ENCODE measurements at places on chromosomes 2 and 18. TPM values are rescaled to one million over a fixed set of nuclear protein-coding genes. Genes with fewer than 3 reads are reported as not detected.

- H3K4me1 ChIP-seq, result peaks cover 7% of the 10 kb centered on the region
- peaks cover 7% of the 10 kb centered on the region for H3K27me3 ChIP-seq
- H3K27ac ChIP-seq, result no peak overlapping the region
- H3K4me3 ChIP-seq, result no peak overlapping the region
These were observed 26.4 kb downstream of the TBC1D8 start for GRCh38 chr2:101124643-101125366.

GRCh38 chr2:234951664-234952269 is at the start of gene SH3BP4:
Gene SH3BP4 (plus strand): TSS chr2:234952017. CDS start chr2:235035003, 82,986 bp downstream.
- peaks cover 4% of the 10 kb centered on the region for H3K4me1 ChIP-seq
- peaks cover 61% of the 10 kb centered on the region for H3K27me3 ChIP-seq
- no peak within 1 kb of the TSS for H3K27ac ChIP-seq
- peak; percentile 49 for DNase-seq
- H3K36me3 ChIP-seq, result no peaks in the 10 kb centered on the region
- peak within 1 kb of the TSS; percentile 66 for H3K4me3 ChIP-seq

GRCh38 chr2:76678383-76679024 is 843.7 kb downstream of the LRRTM4 start:
- no peaks in the 10 kb centered on the region for H3K4me1 ChIP-seq
- H3K27ac ChIP-seq, result no peak overlapping the region
- H3K36me3 ChIP-seq, result no peaks in the 10 kb centered on the region
- DNase-seq, result no peak

DNA sequence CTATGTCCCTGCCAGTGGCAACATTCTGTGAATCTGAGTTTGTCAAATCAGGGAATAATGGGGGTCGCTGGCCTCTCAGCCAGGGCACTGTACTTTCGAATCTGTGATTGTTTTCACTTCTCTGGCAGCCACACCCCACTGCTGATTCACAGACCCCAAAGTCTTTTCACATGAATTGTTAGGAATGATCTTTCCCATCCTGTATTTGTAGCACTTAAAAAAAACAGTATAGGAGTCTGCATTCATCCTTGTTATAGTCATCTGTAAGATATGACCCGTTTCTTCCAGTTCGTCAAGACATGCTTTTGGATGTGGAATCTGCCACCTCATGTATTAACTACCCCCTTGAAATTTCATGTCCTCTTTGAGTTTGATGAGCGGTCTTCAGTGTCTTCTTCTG is 928 bp downstream of the NAGK start:
- H3K27ac ChIP-seq, result peak overlapping the region; percentile 96
- peaks cover 16% of the 10 kb centered on the region for H3K36me3 ChIP-seq
- no peaks in the 10 kb centered on the region for H3K27me3 ChIP-seq
- peak overlapping the region; percentile 94 for H3K4me3 ChIP-seq
- DNase-seq, result no peak
- H3K4me1 ChIP-seq, result peaks cover 38% of the 10 kb centered on the region

DNA sequence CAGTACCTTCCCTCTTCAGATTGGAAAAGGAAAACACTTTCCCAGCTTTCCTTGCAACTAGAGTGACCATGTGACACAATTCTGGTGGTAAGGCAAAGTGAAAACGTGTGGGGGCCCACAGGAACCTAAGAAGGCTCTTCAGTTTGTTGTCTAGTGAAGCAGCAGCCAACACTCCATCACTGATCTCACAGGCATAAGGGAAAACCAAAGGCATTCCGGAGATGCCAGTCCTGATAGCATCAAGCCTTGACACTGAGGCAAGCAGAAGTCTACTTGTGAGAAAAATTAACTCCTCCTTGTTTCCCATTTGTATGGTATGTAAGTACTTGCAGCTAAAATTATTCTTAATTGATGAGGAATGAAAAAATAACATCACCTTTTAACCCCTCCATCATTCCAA is 88.3 kb downstream of the ETAA1 start:
- H3K27me3 ChIP-seq, result no peaks in the 10 kb centered on the region
- H3K36me3 ChIP-seq, result no peaks in the 10 kb centered on the region
- DNase-seq, result no peak
- no peak overlapping the region for H3K4me3 ChIP-seq
- H3K27ac ChIP-seq, result no peak overlapping the region

DNA sequence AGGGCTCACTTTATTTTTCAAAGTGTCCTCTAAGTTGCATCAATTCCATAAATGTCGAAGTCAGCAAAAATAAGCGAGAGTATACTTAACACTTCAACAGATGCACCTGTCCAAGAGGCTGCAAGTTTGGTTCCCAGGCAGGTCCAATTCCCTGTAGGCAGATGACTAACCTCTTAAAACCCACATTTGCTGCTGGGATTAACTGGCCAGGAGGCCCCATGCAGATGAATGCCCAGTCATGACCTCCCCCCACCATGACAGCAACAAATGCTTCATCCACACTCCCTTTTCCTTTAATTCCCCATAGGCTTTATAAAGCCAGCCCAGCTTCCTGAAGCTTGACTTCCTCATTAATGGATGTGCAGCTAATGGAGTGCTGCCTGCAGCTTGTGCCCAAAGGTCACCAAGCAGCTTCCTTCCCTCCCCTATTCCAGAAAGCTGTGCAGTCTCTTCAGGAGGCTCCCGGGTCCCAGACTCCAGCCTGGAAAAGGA is 35.7 kb downstream of the REEP1 start:
- no peaks in the 10 kb centered on the region for H3K4me1 ChIP-seq
- H3K27me3 ChIP-seq, result peaks cover 37% of the 10 kb centered on the region
- DNase-seq, result no peak
- no peaks in the 10 kb centered on the region for H3K36me3 ChIP-seq

DNA sequence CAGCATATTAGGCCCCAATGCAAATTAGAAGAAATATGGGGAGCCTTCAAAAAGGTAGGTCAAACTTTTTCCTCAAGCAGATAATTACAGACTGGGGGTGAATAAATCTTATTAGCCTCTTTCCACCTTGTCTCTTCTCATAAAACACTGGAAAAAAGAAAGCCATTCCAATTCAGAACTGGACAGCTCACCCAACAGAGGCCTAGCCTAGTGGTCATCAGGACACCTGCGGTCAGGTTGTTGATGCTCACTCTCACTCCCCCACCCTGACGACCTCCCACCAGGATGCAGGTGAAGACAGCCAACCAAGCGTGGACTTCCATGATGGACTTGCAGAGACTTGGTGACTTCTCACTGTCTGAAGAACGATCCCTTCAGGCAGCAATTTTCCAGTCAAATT is 207.1 kb downstream of the ALK start:
- no peak overlapping the region for H3K27ac ChIP-seq
- peaks cover 5% of the 10 kb centered on the region for H3K27me3 ChIP-seq
- H3K4me3 ChIP-seq, result no peak overlapping the region
- no peak for DNase-seq
- H3K4me1 ChIP-seq, result no peaks in the 10 kb centered on the region
- no peaks in the 10 kb centered on the region for H3K36me3 ChIP-seq

DNA sequence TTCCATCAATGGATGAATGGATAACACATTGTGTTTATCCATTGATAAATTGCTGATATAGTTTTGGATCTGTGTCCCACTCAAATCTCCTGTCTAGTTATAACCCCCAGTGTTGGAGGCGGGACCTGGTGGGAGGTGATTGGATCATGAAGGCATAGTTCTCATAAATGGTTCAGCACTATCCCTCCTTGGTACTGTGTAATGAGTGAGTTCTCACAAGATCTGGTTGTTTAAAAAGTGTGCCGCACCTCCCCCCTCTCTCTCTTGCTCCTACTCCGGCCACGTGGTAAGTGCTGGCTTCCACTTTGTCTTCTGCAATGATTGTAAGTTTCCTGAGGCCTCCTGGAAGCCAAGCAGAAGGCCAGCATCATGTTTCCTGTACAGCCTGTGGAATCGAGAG is 23.9 kb upstream of the SPATA3 start:
- no peak for DNase-seq
- H3K4me3 ChIP-seq, result no peak overlapping the region
- H3K27me3 ChIP-seq, result no peaks in the 10 kb centered on the region
- H3K36me3 ChIP-seq, result no peaks in the 10 kb centered on the region

DNA sequence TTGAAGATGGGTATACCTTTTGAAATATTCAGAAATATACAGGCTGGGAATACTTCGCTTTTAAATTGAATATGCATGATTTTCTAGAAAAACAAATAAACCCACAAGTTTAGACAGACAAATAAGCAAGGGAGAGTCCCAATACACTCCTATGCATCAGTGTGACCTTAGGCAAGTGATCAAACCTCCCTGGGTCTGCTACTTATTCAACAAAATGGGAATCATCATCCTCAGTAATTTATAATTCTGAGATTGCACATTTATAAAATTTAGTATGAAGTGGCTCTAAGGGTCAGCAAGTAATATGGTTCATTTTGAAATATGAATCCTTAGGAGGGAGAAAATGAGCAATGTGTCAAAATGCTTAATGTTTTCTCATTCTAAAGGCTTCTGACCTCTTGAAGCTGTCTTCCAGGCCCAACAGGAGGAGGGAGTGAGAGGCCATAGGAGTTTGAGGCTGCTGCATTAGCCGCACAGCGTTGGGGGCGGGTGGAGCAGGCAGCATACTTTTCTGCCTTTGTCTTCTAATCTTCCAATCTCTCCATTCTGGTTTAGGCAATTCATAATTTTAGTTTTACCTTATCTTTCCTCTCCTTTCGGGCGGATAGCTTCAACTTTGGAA is 155.1 kb downstream of the TRIB2 start:
- DNase-seq, result no peak

- no peaks in the 10 kb centered on the region for H3K27me3 ChIP-seq
- peak overlapping the region; percentile 91 for H3K27ac ChIP-seq
- DNase-seq, result no peak
- H3K4me3 ChIP-seq, result peak overlapping the region; percentile 88
- H3K4me1 ChIP-seq, result peaks cover 44% of the 10 kb centered on the region
These were observed 1.5 kb downstream of the ARPC2 start for GRCh38 chr2:218218268-218219185.

- DNase-seq, result no peak
- no peaks in the 10 kb centered on the region for H3K4me1 ChIP-seq
- peaks cover 19% of the 10 kb centered on the region for H3K27me3 ChIP-seq
- no peak overlapping the region for H3K27ac ChIP-seq
These were observed 27.2 kb downstream of the MSGN1 start for GRCh38 chr2:17843457-17843856.

GRCh38 chr2:165193178-165193777 is 10.6 kb downstream of the SCN3A start:
- no peak for DNase-seq
- H3K27ac ChIP-seq, result no peak overlapping the region
- no peaks in the 10 kb centered on the region for H3K36me3 ChIP-seq
- no peak overlapping the region for H3K4me3 ChIP-seq
- no peaks in the 10 kb centered on the region for H3K4me1 ChIP-seq

DNA sequence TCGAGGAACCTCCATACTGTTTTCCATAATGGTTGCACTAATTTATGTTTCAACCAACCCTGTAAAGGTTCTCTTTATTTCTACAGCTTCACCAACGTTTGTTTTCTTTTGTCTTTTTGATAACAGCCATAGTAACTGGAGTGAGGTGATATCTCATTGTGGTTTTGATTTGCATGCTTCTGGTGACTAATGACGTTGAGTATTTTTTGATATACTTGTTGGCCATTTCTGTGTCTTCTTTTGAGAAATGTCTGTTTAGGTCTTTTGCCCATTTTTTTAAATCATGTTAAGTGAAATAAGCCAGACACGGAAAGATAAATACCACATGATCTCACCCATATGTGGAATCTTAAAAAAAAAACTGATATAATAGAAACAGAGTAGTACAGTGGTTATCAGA is 74.8 kb upstream of the SMIM21 start:
- H3K4me1 ChIP-seq, result no peaks in the 10 kb centered on the region
- no peak overlapping the region for H3K4me3 ChIP-seq
- H3K27me3 ChIP-seq, result peaks cover 23% of the 10 kb centered on the region
- no peaks in the 10 kb centered on the region for H3K36me3 ChIP-seq
- H3K27ac ChIP-seq, result no peak overlapping the region

- no peaks in the 10 kb centered on the region for H3K36me3 ChIP-seq
- no peak for DNase-seq
- H3K4me1 ChIP-seq, result no peaks in the 10 kb centered on the region
- H3K27ac ChIP-seq, result no peak overlapping the region
These were observed 239.5 kb upstream of the COL3A1 start for GRCh38 chr2:188734691-188735090.

DNA sequence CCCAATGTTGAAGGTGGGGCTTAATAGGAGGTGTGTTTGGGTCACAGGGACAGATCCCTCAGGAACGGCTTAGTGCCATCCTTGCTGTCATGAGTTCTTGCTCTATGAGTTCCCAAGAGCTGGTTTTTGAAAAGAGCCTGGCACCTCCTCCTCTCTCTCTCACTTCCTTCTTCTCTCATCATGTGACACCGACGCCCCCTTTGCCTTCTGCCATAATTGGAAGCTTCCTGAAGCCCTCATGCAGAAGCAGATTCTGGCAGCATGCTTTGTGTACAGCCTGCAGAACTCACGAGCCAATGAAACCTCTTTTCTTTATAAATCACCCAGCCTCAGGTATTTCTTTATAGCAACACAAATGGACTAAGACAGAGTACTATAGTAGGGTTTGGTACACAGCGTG is 100.4 kb upstream of the SH3BP4 start:
- peaks cover 7% of the 10 kb centered on the region for H3K27me3 ChIP-seq
- no peak overlapping the region for H3K4me3 ChIP-seq
- no peak overlapping the region for H3K27ac ChIP-seq
- no peak for DNase-seq
- no peaks in the 10 kb centered on the region for H3K4me1 ChIP-seq

- H3K27ac ChIP-seq, result no peak overlapping the region
- H3K36me3 ChIP-seq, result peaks cover 10% of the 10 kb centered on the region
- DNase-seq, result no peak
- H3K4me1 ChIP-seq, result peaks cover 26% of the 10 kb centered on the region
- H3K4me3 ChIP-seq, result no peak overlapping the region
These were observed 10.1 kb downstream of the SP9 start for GRCh38 chr2:174344716-174345461.

DNA sequence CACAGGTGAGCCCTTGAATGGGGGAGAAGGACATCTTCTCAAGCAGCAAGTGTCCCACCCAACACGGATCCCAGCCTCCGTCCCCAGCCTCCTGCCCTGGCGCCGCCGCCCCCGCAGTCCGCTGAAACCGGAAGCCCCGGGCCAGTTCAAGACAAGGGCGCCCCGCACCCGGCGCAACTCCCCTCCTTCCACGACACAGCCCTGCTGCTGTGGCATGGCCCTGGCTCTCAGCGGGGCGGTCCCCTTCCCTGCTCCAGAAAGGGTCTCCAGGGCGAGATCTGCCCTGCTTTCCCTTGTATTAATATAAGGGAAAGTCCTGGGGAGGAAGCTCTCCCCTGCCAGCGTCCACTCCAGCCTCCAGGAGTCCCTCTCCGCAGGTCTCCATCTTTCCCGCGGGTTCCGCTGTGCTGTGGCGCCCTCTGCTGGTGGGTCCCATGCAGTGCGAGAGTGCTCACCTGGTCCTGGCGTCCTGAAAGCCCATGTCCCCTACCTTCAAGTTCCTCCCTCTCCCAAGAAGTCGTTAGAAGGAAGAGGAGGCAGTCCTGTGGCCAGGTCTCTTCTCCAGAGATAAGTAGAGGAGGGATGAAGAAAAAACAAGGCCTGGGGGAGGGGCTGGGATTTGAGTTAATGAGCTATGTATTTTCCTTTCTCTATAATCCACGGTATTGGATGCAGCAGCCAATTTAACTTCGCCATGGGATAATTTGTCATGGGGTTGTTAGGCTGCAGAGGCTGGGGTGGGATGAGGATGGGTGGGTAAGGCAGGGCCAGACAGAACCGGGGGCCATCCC is 176.0 kb downstream of the SMAD2 start:
- no peak overlapping the region for H3K4me3 ChIP-seq
- DNase-seq, result peak; percentile 75
- no peaks in the 10 kb centered on the region for H3K36me3 ChIP-seq
- peaks cover 6% of the 10 kb centered on the region for H3K27me3 ChIP-seq

The MTA3 gene
- 35.6 TPM for total RNA-seq

The SNTG2 gene
- 2.9 TPM for total RNA-seq

The CFC1 gene
- not detected for total RNA-seq

The FRZB gene
- total RNA-seq, result not detected

The DOK1 gene
- total RNA-seq, result 38.3 TPM

The GPR55 gene
- total RNA-seq, result 18.8 TPM

The SNED1 gene
- 18.7 TPM for total RNA-seq

The RPRM gene
- total RNA-seq, result not detected

The ERCC3 gene
- total RNA-seq, result 60.6 TPM

The SERPINB3 gene
- not detected for total RNA-seq

The TTN gene
- 11.9 TPM for total RNA-seq
